ENCODE measurements at places on chromosomes 3 and 15.
A peak's percentile ranks its signal among the peaks of the same experiment; 100 is the strongest.

GRCh38 chr3:163491714-163492113 is 1586.6 kb downstream of the SI start:
- no peak for DNase-seq

GRCh38 chr3:113631573-113631972 is 64.9 kb downstream of the USF3 start:
- DNase-seq: no peak

GRCh38 chr3:25456723-25457670 is 28.9 kb downstream of the RARB start:
- DNase-seq: no peak

DNA sequence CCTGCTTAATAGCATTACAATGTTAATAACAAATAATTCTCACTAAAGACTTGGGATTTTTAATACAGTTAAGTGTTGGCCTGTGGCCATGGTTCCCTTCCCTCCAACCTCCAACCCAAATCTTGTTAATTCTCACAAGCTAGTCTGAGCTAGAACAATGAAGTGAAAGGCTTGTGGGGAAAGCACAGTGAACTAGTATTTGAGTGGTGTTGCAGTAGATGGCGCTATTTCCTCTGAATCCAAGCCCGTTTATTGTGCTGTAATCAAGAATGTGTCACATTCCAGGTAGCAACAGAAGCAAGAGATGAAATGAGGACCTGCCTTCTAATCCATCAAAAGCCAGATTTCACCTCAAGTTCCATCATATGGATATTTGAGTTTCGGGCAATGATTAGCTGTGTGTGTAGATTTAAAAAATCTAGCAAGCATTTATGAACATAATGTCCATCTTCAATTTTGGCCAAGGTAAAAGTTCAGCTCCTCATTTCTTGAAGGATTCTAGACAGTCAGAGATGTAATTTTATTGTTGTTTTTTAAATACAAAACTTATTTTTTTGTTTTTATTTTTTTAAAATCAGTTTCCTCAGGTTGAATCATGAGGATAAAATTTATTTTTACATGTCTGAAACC is 160.7 kb downstream of the SQOR start:
- DNase-seq: peak; percentile 46

GRCh38 chr3:150253622-150254021 is 154.5 kb upstream of the TSC22D2 start:
- no peak for DNase-seq

- no peak for DNase-seq
These were observed 45.8 kb downstream of the SLC25A26 start for GRCh38 chr3:66266551-66266950.

DNA sequence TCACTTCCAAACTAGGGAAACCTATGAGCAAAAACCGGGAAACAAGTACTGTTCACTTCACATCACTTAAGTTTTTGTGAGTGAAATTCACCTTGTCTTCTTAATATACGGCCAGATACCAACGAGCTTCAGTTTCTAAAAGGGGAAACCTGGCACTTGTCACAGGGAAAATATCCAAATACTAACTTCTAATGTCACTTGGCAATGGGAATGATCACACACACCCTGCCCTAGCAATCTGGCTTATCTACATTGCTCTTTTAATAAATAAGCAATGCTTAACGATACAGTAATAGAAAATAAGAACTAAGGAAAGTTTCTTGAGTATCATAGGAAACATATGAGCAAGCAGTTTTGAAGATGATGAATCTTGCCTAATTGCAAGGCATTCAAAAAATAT is 34.6 kb upstream of the PLOD2 start:
- no peak for DNase-seq

DNA sequence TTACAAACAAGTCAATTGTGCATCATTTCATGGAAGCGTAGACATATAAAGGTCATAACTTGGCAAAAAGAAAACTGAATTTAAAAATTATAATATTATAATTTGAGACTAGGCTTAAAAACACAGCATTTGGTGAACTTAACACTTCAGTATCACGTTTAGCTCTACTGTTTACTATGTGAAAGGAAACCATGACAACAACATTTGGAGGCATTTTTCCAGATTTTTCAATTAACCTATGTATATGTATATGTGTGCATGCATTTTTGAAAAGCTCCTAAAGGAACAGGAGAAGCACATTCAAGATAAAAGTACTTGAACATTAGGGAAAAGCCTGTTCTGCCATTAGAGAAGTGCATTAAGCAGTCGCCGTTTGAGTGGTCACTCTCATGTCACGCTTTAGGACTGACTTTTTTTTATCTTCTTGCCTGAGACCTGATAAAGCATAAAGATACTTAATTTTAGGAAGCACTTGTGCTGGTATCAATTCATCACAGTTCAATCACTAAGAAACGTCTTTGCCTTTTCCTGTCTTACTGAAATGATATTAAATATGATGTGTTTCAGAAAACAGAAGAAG is 156.0 kb downstream of the NAALADL2 start:
- no peak for DNase-seq

- DNase-seq: no peak
These were observed 120.5 kb upstream of the THRB start for GRCh38 chr3:24615177-24615576.

DNA sequence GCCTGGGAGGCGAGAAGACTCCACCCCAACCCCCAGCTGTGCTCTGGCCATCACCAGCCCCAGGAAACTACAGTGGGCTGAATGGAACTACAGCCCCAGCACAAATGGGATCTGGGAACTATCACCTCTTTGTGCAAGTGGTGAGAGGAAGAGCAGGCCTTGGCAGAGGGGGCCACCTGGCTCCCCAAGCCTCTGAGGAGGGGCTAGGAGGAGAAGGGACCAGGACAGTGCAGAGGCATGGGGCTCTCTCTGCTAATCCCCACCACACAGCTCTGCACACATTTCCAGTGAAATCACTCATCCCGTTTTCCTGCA is 31.6 kb downstream of the KY start:
- DNase-seq: no peak

- peak; percentile 39 for DNase-seq
These were observed 13.1 kb upstream of the ALCAM start for GRCh38 chr3:105353485-105354161.

GRCh38 chr3:103927896-103928295 is 1438.8 kb upstream of the ALCAM start:
- no peak for DNase-seq

- no peak for DNase-seq
These were observed 45.5 kb upstream of the SLC6A11 start for GRCh38 chr3:10770547-10770946.

GRCh38 chr3:65975032-65975431 is 63.7 kb downstream of the MAGI1 start:
- no peak for DNase-seq

GRCh38 chr15:94305133-94305532 is 73.8 kb downstream of the MCTP2 start:
- no peak for DNase-seq

GRCh38 chr3:71441217-71441924 is 142.2 kb downstream of the FOXP1 start:
- DNase-seq: no peak

GRCh38 chr3:15726043-15726442 is 71.7 kb downstream of the ANKRD28 start:
- peak; percentile 1 for DNase-seq

- DNase-seq: peak; percentile 5
These were observed 52.9 kb upstream of the WNT7A start for GRCh38 chr3:13932578-13933295.

DNA sequence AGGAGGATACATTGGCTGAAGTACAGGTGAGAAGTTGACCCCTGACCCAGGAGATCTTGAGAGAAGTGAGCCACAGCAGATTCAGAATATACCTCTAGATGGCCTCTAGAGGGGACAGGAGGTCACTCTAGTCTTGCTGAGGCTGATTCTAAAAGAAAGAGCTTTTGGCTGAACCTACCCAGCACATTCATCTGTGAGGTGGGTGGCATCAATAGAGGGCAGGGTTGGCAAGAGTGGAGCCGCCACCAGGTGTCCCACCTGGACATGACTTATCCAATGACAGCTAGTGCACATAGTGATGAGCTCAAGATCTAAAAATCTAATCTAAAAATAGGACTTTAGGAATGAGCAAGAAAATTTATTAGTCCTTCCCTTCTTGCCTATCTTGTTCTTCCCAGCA is 51.6 kb downstream of the CYP19A1 start:
- no peak for DNase-seq

DNA sequence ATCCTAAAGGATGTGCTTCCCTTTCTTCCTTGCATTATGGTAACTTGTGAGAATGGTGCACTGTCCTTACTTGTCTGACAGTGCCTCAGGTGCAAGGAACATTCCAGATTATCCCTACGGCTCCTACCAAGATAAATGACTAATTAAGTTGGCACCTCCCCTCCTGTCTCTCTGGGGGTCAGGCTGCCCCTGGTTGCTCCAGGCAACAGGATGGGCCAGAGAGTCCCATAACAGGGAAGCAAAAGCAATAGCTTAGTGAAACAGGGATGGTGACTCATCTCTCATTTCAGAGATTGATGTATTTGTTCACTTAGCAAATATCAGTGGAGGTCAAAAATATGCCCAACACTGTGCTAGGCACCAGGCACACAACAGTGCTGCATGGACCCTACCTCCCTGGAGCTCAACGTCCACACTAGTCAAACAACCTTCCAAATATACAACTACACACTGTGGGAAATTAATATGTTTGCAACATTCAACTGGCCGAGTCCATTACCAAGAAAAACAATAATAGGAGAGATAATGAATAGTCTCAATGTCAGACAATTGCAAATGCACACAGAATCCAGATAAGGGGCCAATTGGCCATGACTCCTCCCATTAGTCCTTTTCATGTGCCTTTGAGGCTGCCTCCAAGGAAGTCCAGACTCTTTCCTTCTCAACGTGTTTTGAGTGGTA is 249.0 kb downstream of the TLE3 start:
- DNase-seq: peak; percentile 62

GRCh38 chr15:74763416-74763815 is 14.8 kb downstream of the CYP1A2 start:
- DNase-seq: peak; percentile 52

DNA sequence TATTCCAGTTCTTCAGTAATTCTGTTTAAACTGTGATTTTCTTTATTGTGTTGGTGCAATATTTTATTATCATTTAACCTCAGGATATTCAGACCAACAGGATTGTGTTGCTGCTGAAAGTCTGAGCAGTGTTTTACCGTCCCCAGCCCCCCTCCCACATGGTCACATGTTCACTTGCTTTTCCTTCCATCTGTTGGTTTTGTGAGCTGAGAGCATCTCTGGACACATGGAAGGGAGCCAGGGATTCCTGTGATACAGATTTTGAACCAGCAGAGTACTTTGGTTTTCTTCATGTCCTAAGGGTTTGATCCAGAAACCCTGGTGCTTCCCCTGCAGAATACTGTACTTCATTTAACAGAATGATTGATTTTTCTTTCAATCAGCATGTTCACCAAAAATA is 11.9 kb downstream of the ARRDC4 start:
- no peak for DNase-seq

DNA sequence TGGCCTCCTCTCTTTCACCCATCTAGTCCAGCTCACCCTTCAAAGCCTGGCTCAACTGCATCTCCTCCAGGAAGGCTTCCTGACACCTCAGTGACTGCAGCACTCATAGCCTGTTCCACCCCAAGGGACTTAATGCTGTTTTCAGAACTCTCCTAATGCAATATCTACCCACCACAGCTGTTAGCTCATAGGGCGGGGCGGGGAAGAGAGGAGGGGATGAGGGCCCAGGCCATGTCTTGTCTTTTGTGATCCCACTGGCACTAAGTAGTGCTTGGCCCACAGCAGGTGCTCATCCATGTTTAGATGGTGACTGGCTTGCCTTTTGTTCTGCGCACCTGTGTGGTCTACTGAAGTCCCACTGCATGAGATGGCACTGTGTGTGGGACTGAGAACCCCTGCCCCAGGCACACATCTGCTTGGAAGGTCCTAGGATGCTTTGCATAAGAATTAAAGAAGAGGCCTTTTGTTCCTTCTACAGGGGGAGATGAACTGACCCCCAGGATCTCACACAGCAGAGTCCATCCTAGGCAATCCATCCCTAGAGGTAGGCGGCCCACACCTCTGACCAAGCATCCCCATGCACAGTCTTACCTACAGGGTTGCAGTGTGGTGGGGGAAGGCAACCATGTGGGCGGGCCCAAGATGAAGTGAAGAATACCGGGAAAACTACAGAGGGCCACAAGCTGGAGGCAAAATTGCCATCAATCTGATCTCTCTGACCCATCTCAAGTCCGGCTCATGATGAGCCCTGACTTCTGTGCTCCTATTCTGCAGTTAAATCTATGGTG is 23.0 kb downstream of the SLC12A8 start:
- DNase-seq: no peak

- no peak for DNase-seq
These were observed 43.5 kb downstream of the UBE2E2 start for GRCh38 chr3:23246651-23247050.

DNA sequence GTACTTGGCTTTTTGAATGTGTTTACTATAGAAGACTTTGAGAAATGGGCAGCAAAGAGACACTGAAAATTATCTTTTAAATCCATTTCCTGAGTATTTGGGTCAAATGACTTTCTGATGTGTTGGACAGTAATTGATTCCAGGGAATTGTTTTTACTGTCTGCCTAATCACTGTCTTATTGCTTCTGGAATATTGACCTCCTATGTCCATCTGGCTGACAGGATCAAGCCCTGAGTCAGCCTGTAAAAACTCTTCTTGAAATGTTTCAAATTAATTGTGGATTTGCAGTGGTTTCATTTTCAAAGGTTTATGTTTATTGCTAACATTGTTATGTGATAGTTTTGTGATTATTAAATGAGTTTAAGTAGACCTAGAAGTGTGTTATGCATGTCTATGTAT is 50.6 kb upstream of the MLF1 start:
- no peak for DNase-seq

DNA sequence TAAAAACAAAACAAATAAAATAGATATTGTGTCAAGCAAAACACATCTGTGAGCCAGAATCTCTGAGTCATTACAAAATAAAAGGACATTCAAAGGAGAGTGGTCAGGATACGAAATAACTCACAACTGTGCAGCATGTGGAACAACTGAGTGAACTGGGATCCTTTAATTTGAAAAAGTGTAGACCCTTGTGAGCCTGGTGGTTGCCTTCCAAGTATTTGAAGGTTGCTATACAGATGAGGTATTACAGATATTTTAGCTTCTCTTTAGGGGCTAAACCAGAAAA is 26.7 kb downstream of the KCNMB2 start:
- no peak for DNase-seq

- no peak for DNase-seq
These were observed 418.9 kb upstream of the TPRG1 start for GRCh38 chr3:188752850-188753249.

GRCh38 chr15:74635228-74635627 is 19.6 kb downstream of the CLK3 start:
- peak; percentile 82 for DNase-seq

DNA sequence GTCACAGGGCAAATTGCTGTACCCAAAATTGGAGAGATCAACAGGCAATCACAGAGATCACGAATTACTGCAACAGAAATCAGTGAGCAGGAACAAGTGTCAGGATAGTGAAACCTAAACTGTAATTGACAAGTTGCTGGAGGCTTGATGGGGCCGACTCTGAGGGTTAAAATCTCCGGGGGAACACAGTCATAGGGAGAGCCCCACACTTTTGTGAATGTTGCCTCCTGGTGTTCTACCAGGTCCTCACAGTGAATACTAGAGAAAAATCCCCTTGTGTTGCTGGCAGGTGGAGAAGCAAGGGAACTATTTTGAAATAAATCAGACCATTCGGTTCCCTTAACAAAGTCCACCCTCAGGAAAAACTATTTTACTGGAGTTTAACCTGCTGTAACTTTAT is 697.5 kb upstream of the CBLB start:
- DNase-seq: no peak

All from RWPE1 (cell line).